ELF-1 (cell line): ENCODE measurements at places on chromosomes 1 and 21.

DNA sequence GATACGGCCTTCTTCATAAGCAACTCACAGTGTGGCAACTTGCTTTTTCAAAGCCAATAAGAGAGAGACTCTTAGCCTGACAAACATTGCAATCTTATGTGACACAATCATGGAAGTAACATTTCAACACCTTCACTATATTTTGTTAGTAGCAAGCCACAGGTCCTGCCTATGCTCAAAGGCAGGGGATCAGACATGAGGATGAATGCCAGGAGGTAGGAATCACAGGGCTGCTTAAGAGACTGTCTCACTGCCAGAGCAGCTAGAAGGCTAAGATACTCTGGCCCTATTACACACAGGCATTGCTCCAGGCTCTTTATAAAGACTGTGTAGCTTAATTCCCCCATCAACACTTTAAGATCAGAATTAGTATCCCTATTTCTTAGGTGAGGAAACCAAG, 236.2 kb upstream of the KAZN start:
- DNase-seq, result no peak

DNA sequence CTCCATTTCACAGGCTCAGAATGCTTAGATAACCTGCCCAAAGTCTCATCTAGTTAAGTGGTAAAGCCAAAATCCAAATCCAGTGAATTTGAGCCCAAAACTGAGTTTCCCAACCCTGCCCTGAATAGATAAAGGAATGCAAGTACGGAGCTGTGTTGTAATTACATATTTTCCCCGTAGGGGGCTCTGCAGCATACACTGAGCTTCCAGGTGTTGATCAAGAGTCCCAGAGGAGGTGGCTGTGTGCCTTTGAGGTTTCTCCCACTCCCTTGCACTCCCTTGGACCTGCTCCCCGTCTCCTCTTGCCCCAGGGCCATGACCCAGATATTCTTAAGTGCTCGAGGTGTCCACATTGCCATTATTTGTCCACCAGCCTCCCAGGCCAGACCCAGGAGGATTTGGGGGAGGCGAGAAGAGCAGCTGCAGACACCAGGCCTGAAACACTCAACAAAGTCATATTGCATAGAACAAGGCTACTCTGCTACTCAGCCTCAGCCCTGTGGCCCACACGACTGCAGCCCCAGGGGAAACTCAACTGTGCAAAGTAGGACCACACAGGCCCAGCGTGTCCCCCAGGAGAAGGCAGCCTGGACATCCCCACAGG, 18.4 kb upstream of the LY9 start:
- DNase-seq, result peak; percentile 61

- peak; percentile 24 for DNase-seq
These were observed 30.6 kb downstream of the OMA1 start for GRCh38 chr1:58515794-58516401.

- DNase-seq, result no peak
These were observed 393 bp downstream of the BLZF1 start for GRCh38 chr1:169368406-169368769.

- DNase-seq, result no peak
These were observed 94.2 kb downstream of the PAX7 start for GRCh38 chr1:18724801-18725200.

- DNase-seq, result no peak
These were observed 14.6 kb upstream of the SPSB1 start for GRCh38 chr1:9278116-9278515.
